Keratinocyte (primary cell): ENCODE measurements at places on chromosomes 2 and 18.
A peak's percentile ranks its signal among the peaks of the same experiment; 100 is the strongest.

- no peak for DNase-seq
These were observed 95.5 kb upstream of the CRACDL start for GRCh38 chr2:99031481-99031880.

DNA sequence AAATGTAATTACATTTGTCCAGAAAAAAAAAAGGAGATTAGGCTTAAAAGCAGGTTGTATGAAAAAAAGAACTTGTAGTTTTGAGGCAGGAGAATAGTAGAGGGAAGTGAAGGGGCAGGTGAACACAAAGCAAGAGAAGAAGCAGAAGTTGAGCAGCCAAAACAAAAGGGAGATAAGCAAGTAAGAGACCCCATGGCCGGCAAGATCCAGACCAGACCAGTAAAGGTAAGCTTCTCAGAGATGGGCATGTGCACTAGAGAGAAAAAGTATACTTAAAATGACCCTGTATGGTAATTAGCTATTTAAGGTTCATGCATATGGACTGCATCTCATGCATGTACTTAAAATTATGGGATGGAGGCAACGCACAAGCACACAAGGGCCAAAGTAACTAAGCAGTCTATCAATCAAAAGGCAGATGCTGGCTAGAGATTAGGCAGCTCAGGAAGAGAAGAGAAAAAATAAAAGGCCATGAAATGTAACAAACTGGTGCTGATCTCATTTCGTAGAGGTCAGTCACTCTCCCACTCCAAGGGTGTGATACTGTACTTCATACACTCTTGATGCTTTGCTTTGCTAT is 9.7 kb downstream of the SIGLEC15 start:
- no peak for DNase-seq

DNA sequence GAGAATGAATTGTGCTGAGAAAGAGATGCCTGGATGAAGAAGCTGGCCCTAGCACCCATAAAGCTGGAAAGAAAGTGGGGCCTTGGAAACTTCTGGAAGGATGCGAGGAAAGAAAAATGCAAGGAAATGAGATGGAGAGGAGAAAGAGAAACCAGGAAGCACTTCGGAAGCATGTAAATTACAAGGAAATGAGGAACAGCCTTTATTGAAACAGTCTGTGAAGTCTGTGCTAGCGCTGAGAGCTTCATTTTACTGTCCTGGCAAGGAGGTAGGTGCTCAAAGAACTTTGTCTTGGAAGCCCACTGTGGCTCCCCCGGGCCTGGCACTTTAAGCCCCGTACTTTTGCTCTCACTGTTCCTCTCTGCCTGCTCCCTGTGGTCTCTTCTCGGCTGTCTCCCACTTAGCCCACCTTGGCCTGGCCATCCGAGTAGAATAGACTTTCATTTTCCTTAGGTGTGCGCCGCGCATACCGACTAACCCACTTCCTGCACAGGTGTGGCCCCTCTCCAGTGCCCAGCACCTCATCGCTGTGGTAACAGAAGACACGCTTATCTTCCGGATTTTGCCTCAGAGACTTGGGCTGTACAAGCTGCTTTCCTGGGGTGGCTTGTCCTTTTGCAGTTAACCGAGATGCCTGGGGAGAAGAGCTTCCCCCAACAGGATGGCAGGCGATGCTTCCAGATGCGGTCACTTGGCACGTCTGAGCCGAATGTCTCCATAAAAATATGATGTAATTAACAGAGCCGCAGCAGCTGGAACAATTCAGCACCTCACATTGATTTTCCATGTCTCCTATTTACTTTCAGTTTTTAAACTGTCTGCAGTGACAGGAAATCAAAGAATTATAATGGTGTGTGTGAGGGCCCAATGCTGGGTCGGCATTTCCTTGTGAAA is 199.6 kb downstream of the HRH4 start:
- no peak for DNase-seq

DNA sequence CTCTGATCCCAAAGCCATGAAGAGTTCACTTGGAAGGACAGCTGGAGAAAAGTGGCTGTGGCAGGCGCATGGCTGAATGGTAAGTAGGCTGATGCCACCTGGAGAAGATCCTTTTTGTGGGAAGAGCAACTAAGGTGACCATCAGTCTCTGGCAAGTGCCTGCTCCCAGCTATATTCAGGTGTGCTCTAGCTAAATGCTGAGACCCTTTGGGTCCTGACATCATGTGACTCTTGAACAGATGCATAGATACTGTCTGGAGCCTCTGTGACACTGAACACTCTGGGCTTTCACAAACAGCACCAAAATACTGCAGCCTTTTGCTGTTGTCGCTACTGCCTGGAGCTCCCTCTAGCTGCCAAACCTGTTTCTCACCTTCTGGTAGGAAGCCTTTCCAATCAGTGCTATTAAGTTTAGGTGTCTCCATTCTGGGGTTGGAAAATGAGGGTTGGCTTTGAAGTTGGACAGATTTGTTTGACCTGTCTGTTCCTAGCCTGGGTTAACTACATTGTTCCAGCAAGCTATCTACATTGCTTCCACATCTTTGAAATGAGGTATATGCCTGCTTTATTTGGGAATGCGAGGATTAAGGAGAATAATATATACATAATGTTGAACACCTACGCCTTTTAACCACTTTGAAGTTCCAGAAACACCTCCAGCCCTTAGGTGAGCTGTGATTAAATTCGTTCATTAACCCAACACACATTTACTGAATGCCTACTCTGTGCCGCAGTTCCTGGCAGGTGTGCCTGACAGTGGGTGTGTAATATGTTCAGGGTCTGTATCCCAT is 3.1 kb downstream of the EGR4 start:
- DNase-seq = peak; percentile 25

GRCh38 chr2:36487947-36488346 is 110.0 kb downstream of the FEZ2 start:
- DNase-seq = no peak

DNA sequence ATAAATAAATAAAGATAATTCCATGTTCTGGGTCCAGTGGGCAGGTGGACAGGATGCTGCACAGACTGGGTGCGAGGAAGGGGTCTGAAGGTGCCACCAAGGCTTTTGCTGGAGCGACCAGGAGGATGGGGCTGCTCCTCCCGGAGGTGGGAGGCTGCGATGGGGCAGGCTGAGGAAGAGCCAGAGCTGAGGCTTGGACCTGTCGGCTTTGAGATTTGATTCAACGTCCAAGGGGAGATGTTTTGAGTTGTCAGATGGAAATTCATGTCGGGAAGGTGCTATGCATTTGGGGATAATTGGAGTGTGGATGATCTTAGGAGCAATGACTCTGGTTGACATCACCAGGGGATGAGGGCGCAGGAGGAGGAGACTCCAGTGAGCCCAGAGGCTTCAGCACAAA is 11.7 kb downstream of the ALLC start:
- no peak for DNase-seq

DNA sequence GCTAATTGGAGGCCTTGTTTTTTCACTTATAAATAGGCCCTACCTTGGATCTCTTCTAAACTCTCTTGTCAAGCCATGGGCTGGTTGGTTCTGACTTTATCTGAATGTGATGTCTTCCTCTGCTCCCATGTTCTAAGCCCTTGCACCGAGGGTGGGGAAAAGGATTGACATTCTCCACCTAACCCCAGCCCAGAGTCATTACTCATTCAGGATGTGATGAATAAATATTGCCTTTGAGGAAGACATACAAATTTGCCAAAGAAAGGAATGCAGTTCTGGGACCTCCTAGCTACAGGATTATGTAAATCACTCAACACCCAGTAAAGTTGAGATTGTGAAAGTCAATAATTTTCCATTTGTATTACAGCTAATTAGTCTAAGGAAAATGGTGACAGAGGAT is 142.1 kb upstream of the LYPD6 start:
- DNase-seq = no peak
